ENCODE measurements at places on chromosomes 13 and 19.

GRCh38 chr19:53612762-53613526 lies 18.9 kb upstream of the DPRX start:
- DNase-seq = no peak

GRCh38 chr19:6412447-6413091 lies 12.0 kb downstream of the KHSRP start:
- no peak for DNase-seq

DNA sequence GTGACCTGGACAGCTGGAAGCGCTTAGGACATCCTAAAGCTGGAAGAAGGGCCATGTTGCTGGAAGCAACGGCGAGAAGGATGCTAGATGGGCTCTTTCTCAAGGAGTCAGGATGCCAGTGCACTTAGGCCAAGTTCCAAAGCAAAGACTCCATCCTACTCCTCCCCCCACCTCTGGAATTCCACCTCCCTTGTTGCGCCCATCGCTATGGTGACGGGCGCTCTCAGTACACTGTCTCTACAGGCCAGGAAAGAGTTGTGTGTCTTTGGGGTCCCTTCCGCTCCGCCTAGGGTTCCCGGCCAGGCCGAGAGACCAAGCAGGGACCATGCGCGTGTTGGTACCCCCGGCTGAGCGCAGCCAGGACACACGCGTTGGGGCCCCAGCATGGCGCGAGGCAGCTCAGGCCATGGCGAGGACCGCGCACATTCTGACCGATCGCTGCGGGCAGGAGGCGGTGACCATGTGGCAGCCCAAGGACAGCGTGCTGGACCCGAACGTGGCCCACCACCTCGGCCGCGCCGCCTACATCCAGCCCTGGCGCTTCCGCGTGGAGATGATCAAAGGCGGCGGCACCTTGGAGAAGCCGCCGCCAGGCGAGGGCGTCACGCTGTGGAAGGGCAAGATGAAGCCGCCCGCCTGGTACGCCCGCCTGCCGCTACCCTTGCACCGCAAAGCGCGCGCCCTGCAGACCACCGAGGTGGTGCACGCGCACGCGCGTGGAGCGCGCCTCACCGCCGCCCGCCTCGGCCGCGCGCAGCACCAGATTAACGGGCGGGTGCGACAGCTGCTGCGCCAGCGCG lies 31.0 kb upstream of the SLC1A6 start:
- DNase-seq = no peak

DNA sequence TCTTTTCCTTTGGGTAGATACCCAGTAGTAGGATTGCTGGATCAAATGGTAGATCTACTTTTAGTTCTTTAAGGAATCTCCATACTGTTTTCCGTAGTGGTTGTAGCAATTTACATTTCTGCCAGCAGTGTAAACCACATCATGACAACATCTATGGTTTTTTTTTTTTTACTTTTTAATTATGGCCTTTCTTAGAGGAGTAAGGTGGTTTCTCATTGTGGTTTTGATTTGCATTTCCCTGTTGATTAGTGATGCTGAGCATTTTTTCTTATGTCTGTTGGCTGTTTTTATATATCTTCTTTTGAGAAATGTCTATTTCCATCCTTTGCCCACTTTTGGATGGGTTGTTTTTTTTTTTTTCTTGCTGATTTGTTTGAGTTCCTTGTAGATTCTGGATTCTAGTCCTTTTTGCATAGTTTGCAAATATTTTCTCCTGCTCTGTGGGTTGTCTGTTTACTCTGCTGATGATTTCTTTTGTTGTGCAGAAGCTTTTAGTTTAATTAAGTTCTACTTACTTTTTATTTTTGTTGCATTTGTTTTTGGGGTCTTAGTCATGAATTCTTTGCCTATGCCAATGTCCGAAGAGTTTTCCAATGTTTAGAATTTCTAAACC lies 38.8 kb downstream of the TDRD3 start:
- DNase-seq = no peak

- DNase-seq = no peak
These were observed 46.2 kb downstream of the CDK8 start for GRCh38 chr13:26300140-26300539.

- no peak for DNase-seq
These were observed 24.1 kb downstream of the DCT start for GRCh38 chr13:94455414-94455813.

DNA sequence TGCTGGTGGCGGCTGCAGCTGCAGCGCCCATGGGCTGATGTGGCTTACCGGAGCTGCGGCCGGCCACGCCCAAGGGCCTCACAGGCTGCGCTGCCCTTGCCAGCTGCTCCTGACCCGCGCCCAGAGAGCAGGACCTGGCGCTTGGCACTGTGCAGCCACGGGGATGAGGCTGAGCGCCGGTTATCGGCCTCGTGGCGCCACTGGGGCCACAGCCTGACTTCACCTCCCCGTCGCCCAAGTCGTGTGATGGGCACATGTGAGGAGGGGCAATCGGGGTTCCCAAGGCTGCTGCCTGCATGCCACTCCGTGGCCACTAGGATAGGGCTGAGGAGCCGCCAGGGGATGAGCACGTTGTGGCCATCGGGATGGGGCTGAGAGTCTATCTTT lies 77.2 kb upstream of the PABPC3 start:
- no peak for DNase-seq

DNA sequence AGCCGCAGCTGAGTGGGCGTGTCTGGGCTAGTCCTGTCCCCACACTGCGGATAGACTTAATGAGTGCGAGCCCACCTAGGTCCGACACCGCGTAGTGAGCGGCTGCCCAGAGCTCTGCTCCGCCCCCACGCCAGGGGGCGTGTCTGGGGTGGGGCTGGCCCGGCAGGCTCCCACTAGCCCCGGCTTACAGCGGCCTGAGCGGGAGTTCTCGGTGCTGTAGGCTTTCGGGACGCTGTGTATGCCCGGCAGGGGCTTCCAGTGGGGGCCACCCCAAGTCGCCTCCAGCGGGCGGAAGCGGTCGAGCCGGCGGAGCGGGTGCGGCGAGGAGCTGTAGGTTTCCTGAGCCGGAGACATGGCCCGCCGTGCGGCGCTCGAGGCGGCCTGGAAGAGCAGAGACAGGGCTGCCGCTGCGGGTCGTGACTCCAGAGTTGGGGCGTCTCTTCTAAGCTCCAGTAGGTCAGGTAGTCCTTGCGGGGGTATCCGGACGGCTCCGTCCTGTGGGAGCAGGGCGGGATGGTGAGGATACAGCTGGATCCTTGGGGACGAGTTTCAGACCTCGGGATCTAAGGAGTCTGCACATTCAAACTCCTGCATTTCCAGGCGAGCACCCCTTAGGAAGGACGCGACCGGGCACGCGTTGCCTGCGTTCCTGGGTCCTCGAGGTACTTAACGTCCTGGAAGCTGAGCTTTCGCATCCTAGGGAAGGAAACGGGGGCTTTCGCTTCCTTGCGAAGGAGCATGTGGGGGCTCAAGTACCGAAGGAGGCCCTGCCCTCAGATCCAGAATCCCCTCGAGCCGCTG lies 1.2 kb downstream of the CGB7 start:
- no peak for DNase-seq

DNA sequence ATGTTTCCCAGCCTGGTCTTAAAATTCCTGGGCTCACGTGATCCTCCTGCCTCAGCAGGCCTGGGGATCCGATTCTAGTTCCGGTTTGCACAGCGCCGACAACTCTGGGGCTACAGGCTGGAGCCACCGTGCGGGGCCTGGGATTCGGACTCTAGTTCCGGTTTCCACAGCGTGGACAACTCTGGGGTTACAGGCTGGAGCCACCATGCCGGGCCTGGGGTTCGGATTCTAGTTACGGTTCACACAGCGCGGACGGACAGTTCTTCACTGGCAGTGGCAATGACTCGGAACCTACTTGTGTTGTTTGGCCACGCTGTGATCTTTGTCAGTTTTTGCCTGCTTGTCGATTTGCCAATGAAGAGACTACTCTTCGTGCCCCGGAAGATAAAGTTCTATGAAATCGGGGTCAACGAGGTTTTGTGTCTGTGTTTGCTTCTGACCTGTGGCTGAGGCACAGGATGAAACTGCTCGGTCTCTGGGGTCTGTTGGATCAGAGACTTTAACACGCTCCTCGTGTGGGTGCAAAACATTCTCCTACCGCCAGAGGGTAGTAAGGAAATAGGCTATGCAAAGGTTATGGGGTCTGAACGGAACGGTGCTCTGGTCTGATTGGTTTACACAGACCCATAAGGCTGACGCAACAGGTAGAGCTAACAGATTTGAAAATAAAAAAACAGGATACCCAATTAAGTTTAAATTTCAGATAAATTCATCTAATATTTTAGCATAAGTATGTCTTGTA lies 12.1 kb upstream of the ZSCAN1 start:
- DNase-seq = no peak

DNA sequence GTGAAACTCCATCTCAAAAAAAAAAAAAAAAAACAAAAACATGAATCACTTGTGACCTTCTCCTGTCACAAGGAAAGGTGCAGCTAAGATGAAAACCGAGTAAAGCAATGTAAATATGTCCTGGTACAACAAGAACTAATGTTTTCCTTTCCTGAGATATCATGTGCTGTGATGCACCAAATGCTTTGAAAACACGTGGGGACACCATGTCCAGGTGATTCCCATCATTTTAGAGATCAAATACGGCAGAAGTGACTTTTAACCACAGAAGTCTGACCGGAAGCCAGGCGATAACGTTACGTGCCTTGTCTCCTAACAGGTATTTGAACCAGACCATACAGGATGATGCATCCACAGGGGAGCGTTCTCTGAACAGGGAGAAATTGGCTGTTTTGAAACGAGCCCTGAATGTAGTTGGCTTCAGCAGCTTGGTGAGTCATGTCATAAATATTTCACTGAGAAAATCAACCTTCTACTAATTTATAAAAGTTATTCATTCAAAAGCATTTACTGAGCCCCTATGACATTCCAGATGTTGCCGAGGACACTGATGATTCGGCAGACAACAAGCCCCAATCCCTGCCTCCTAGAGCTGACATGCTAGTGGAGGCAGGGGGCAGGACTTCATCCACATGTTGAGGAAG lies 328.1 kb downstream of the MYO16 start:
- DNase-seq = no peak

- DNase-seq = no peak
These were observed 518 bp downstream of the TFDP1 start for GRCh38 chr13:113584870-113585671.
